Fibroblast of skin of right biceps (primary cell): ENCODE measurements at places on chromosomes 12 and 14.

DNA sequence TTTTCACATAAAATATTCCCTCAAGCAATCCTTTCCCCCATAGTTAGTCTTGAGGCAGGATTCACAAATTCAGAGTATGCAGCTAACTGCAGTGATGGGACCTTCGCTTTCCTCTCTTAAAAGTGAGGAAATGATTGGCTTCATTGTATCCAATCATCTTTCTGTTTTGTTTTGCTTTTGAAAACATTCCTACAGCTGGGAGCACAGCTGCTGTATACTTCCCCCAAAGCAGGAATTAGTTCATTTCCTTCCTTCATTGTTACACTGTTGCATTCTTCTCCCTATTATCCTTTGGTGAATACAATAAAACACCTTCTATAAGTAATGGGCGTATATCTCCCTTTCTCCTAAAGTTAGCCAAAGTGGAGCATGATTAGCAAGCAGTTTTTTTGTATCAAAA, 9.4 kb upstream of the GAS2L3 start:
- no peak for DNase-seq

DNA sequence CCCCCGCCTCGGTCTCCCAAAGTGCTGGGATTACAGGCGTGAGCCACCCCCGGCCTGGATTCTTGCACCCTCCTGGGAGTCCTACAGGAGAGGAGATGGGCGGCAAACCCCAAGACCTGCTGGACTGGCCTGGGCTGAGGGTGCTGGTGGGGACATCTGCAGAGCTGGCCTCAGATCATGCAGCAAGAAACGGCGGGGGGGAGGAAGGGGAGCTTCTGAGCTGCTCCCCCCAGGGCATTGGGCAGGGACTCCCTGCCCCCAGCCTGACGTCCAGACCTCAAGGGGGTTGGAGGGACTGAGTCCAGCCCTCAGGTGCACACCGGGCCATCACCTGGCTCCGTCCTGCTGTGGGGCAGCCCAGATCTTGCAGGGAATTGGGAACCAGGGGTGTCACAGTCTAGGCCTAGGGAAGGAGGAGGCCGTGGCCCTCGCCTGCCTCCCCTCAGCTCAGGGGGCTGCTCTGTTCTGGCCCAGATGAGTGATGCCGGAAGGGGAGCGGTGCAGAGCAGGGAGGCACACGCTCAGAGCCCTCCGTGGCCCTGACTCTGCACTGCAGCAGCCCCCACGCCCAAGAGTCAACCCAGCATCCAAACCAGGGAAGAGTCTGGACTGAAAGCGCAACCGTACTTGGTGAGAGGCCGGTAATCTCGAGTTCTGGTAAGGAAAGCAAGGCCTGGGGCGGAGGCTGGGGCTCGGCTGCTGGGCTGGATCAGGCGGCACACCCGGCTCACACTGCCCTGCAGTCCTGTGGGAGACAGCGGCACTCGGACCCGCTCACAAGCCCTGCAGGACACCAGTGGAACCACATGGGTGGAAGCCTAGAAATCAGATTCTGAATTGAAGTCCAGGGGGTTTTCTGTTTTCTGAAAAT, 8.9 kb upstream of the AMN start:
- no peak for DNase-seq

DNA sequence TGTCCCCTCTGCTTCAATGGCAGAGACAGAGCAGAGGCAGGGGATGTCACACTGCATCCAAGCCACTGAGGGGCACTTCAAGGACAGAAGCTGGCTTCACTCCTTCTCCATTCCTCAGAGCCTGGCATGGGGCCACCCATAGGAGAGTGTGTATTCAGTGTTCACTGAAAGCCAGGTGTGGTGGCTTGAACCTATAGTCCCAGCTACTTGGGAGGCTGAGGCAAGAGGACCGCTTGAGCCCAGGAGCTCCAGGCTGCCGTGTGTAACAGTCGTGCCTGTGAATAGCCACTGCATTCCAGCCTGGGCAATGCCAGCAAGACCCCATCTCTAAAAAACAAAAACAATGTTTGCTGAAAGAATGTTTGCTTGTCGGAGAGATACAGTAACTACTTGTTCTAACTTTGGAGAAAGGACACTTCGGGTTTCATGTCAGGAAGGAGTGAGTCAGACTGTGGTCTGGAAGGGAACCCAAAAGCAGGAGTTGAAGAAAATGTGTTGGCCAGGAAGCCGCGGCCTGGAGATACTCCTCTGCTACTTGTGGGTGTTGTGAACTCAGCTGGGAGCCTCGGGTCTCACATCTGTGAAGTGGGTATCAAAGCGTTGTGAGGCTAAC, 43.4 kb downstream of the ELK3 start:
- peak; percentile 95 for DNase-seq

DNA sequence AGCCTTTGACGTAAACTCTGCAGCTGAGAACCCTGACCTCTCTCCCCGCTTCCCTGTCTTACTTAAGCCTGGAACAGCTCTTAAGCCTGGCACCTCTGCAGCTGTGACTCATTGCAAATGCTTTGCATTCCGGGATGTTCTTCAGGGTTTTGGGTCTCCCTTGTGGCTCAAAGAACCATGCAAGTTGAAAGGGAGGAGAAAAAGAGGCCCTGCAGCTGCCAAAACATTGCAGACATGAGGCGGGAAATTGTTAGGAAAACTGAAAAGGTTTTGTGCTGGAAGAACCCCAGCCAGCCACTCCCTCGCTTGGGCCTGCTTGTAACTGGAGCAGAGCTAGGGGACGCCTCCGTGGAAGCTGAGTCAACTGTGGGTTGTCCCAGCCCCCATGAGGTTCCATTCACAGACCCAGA, 60.2 kb upstream of the FERMT2 start:
- peak; percentile 98 for DNase-seq

DNA sequence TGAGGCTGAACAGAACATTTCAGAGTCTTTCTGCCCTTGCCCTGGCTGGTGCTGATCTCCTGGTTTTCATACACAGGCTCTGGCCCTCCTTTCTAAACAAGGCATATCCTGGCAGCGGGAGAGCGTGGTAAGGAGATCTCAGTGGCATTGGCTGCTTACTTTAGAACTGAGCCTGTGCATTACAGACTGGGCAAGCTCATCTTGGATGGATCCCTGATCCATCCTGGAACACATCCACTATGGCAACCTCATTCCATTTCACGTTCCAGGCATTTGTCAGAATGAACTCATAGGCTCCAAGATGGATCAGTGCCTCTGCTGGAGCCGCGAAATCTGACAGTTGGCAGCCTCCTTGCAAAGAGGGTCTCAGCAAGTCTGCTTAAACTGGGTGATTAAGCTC, 224.5 kb upstream of the PELI2 start:
- no peak for DNase-seq

- no peak for DNase-seq
These were observed 41.8 kb downstream of the ATP6V1D start for GRCh38 chr14:67317822-67318221.

GRCh38 chr14:96799489-96800054, 2.4 kb downstream of the VRK1 start:
- no peak for DNase-seq

DNA sequence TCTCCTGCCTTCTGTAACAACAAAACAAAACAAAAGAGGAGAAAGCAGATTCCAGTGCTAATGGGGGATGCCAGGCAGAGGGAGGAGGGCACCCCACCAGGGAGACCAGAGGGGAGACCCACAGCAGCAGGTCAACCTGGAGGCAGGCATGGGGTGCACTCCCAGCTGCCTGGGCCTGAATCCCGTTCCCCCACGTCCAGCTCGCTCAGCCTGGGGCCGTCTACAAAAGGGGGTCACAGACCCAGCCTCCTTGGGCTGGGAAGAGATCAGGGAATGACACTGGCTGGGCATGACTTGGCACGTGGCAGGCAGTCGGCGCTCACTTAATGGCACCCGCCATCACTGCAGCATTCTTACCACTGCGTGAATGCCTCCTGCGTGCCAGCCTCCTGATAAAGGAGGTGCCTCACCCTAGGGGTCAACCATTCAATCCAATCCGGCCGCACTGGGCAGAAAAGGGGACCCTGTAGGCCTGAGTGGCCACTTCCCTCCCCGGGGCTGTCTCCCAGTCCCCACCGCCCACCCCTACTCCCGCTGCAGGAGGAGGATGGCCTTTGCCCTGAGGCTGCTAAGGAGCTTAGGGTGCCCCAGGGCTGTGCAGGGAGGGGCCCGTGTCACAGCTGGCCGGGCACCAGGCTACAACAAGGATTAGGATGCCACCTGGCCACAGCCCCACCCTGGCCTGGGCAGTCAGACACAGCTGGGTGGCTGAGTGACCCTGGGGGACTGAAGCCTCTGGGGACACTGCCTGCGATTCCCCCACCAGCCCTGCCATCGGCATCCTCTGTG, 87.5 kb downstream of the NCOR2 start:
- DNase-seq, result no peak

GRCh38 chr12:51432921-51433320, 8.3 kb downstream of the SLC4A8 start:
- no peak for DNase-seq

DNA sequence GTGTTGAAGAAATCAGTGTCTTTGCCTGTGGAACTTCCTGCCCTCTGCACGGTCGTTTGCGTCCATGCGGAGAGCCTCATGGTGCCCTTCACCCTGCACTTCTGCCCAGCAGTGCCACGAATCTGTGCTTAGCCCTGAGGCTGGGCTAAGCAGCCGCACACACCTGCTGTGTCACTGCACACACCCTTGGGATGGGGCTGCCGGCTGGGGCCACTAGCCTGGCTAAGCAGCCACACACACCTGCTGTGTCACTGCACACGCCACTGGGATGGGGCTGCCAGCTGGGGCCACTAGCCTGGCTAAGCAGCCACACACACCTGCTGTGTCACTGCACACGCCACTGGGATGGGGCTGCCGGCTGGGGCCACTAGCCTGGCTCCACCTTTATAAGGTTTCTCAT, 188.5 kb downstream of the KIF26A start:
- no peak for DNase-seq

DNA sequence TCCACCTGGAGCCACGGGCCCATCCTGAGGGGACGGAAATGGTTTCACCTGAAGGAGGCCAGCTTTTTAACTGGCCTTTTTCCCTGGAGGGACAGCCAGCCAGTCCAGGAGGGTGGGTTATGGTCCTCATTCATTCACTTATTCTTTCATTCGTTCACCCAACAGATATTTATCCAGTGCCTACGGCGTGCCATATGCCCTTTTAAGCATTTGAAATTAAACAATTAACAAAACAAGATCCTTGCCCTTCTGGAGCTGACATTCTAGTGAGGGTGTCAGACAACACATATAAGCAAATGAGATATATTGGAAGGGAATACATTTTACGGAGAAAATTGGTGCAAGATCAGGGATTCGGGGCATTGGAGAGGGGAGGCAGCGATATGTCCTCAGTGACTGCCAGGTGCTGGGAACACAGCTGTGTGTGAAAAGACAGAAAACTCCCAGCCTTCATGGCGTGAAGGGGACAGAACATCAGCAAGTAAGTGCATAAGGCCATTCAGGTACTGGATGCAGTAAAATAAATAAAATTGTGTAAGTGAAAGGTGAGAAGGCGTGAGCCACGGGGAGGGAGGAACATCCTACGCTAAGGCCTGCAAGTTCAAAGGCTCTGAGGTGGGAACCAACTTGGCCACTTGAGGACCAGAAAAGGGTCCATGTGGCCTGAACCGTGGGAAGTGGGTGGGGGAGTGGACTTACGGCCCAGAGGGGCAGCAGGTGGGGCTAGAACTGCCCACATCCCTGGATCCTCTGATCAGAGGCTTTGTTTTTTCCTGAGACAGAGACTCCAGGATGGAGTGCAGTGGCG, 684 bp upstream of the ABCB9 start:
- no peak for DNase-seq

- DNase-seq, result no peak
These were observed 5.6 kb downstream of the LRP1 start for GRCh38 chr12:57133916-57134315.

DNA sequence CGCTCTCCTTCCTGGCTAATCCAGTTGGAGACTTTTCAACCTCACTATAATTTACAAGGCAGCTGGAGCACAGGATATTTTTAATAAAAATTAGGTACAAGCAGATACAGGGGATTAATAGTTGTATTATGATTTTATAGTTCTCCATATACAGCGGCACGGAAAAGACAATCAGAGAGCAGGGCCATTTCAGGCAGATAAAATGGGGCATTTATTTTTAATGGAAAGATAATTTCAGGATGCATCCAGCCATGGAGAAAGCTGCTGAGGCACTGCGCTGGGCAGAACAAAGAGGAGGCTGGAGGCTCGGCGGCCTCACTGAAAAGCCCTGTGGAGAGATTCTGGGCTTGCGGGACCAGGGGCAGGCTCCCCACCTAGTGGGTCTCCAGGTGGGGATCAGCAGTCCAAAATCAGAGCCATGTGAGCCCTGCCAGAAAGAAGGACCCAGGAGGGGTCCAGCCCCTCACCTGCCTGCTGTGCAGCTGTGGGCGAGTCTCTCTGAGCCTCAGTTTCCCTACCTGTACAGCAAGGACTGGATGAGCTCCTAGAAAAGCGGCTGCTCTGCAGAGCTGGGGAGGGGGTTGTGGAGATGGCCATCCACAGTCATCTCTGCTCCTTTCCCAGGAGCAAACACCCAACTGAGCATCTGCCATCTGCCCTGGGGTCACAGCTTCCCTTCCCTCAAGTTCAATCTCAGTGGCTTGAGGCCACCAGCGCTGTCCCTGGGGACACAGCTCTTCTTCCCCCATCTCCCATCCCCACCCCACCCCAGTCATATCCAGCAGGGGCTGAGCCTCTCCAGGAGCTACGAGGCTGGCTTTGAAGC, 23.9 kb upstream of the C14orf180 start:
- no peak for DNase-seq

DNA sequence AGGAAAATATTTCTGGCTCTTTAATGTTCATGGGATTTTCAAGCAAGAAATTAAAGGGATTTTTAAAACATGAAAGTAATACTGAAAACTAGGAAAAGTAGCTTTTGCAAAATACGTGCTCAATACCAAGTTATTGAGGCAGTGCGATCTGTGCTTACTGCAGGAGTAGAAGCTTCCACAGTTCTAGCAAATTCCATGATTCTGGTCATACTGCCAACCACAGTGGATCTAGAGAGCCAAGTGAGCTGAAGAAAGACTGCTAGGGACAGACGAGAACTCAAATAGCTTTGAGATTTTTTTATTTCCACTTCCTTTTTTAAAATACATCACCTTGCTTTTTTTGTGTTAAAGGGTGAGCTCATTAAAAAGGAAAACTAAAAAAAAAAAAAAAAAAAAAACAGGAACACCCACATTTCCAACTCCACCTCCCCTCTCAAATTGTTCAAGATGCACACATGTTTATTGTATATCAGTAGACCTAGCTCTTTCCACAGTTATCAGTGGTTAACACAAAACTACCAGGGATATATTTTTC, 26.2 kb downstream of the EGLN3 start:
- no peak for DNase-seq

GRCh38 chr14:32203928-32204357, 874 bp upstream of the RNU6-8 start:
- DNase-seq, result no peak

DNA sequence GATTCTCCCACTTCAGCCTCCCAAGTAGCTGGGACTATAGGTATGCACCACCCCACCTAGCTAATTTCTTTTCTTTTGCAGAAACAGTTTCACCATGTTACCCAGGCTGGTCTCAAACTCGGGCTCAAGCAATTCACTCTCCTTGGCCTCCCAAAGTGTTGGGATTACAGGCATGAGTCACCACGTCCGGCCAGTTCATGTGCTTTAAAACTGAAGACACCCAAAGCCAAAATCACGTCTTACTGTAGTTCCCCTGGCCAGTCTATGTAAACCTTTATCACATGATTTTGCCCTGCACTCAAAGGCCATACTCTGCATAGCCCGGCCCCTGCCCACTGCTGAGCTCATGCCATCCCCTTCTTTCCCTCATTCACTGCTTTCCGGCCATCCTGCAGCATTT, 4.5 kb downstream of the ALKBH2 start:
- DNase-seq, result peak; percentile 13
